Forelimb muscle (tissue), 1 donor: ENCODE measurements at places on chromosomes 7 and 10.

- peak; percentile 8 for DNase-seq
Observed at GRCh38 chr10:9305018-9305655, 1250.6 kb downstream of the GATA3 start.

DNA sequence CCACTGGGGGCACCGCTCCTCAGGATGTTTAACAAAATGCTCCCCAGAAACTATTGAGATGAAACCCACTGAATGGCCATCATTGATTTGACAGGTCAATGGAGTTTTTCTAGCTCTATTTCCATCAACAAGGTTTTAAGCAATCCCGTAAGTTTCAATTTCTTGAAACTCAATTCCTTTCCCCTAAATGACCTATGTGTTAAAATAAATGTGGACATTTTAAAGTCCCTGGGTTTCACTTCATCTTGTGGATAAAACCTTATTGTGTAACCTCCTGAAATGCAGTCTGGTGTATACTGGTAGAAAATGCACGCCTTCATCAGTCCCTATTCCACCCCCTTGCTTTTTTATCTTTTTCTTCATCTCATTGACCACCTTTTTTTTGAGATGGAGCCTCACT, 8.9 kb upstream of the C7orf33 start:
- DNase-seq: no peak

- peak; percentile 68 for DNase-seq
Observed at GRCh38 chr7:138738551-138739335, 37.6 kb upstream of the SVOPL start.

- no peak for DNase-seq
Observed at GRCh38 chr7:5557920-5558401, 134.3 kb upstream of the TNRC18 start.

DNA sequence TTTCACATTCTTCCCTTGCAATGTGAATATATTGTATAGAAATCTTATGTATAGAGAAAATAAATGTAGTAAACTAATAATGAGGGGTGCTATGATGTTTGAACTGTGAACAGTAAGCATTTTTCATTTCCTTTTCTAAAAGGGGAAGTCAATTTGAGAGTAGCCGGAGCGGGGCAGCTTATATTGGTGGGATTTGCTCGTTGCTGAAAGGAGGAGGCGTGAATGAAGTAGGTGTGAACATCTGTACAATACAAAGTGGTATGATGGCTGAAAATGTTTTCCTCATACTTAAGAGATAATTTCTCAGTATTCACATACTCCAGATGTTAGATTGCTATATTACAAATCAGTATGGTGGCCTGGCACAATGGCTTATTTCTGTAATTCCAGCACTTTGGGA, 87.1 kb downstream of the SRI start:
- no peak for DNase-seq

DNA sequence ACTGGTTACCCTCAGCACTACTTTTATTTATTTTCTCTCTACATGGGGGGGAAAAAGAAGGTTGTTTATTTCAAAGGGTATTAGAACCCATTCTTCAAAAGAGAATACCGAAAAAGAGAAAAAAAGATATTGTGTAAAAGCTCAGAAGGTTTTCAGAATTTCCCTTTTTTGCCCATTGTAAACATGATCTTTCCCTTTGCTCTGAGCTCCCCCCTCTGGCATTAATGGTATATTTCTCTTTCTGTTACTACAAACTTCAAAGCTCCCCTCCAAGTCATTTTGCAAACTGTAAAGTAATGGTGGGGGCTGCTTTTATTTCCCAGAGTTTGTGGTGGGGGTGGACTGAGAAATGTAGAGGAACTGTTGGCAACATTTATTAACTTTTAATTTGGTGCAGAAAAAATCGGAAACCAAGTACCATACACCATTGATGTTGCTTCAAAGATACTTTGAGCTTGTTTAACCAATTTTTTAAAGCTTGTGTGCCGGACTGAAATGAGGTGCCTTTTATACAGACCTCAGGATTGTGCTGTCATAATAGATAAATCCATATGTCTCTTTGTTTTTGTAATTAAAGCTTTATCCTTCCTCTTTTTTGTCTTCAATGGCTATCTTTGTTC, 181.5 kb downstream of the EXOC4 start:
- peak; percentile 4 for DNase-seq

DNA sequence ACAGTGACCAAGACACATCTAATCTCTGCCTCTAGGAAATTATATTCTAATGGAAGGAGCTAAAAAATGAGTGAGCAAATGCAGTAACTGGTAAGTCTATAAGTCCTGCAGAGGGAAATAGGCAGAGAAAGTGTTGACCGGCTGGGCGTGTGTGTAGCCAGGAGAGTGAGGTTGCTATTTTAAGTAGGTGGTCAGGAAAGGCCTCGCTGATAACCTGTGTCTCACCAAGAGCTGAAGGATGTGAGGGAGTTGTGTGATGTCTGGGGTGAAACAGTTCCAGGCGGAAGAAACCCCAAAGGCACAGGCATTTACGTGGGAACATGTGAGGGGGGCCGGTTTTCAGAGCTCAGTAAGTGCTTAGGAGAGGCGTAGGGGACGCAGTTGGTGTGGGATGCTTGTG, 54.8 kb downstream of the BAMBI start:
- no peak for DNase-seq

DNA sequence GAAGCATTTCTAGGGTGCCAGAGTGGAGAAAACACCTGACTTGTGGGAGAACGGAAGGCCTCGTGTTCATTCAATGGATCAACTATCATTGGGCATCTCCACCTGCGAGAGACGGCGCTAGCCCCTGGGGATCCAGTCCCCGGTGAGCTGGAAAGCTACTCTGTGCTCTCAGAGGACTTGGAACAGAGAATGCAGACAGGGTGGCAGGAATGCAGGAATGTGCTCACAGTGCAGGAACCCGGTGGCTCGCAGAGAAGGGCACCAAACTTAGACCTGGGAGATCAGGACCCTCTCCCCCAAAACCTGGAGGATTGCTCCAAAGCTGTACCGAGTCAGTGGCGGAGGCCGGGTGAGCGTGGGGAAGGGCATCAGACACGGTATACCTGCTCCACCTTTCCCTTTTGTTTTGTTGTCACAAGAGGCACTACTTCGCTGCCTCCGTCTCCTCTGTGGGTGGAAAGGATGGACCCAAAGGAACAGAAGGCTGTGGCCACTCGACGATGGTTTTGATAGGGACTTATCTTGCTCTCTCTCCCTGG, 569.0 kb upstream of the C7orf33 start:
- no peak for DNase-seq

DNA sequence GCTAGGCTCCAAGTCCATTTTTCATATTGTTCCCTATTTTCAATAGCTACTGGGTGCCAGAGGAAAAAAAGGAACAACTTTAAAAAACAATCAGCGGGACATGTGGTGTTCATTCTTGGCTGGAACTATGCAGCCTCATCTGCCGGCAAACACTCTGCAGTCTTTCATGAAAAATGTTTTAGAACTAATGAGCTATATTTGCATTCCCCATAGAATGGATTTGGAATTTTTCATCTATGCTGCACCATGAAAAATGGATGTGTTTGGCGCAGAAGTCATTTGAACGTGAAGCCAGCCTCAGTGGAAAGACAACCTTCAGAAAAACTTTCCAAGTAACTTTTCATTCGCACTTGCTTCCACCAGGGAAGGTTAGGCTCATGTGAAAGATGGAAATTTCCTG, 270.5 kb downstream of the SKAP2 start:
- DNase-seq: peak; percentile 81

GRCh38 chr10:1188558-1189135, 132.5 kb downstream of the WDR37 start:
- DNase-seq: no peak

DNA sequence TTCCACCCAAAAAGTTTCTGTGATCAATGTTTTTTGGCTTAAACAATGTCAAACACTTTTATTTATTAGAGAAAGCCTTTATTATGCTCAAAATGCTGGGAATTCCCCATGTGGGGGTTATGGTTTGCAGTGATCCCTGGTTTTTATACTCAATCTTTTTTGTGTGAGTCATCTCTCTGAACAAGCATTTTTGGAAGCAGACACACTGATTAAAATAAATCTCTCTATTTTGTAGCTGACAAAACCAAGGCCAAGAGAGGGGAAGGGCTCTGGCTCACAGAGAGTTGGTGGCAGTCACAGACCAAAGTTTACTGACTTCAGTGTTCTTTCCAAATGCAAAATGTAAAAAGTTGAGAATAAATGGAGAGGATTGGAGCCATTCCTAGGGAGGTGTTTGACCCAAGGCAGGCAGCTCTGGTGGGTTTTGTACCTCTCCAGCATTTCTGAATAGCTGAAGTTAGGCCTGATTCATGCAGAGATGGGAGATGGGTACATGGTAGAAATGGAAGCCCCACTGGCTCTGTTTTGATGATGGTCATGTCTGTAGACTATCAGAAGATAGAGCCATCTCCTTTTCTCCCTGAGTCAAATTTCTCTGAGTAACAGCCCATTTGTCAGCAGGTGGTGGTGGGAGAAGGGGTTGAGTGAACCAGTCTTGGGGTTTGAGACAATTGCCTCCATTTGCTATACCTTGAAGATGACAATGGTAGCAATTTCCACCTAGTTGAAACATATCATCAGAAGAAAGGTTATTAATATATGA, 45.4 kb upstream of the NAMPT start:
- DNase-seq: no peak

GRCh38 chr7:30594048-30594539, 584 bp upstream of the GARS1 start:
- DNase-seq: no peak

DNA sequence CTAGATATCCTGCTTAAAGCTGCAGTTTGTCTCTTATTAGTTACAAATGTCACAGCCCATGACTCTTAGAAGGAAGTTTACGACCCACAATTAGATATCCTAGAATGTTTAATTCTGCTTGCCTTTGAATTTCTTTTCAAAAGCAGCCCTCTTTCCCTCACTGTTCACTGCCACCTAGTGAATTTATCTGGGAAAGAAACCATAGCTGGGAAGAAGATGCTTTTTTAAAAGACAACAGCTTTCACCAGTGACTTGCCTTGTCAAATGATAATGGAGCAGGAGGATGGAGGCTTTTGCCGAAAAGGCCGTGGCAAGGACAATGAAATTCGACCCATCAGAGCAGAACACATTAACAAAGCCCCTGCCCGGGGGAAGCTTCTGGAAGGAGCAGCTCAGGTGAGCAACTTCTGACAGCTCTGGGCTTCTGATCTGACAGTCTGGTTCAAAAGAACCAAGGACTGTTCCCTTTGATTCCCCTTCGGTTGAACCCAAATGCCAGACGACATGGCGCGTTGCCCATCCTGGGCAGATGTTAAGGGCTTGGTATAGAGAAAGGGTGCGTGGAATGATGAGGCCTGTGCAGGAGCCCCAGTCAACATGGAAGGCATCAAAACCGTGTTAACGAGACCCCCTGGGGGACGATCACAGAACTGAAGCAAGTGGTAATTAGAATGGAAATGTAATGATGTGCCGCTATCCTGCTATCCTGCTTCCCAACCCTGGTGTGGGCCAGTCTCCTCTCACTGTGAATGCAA, 236.8 kb downstream of the FRMD4A start:
- DNase-seq: peak; percentile 20

- DNase-seq: no peak
Observed at GRCh38 chr7:43834463-43835251, 34.7 kb downstream of the MRPS24 start.

DNA sequence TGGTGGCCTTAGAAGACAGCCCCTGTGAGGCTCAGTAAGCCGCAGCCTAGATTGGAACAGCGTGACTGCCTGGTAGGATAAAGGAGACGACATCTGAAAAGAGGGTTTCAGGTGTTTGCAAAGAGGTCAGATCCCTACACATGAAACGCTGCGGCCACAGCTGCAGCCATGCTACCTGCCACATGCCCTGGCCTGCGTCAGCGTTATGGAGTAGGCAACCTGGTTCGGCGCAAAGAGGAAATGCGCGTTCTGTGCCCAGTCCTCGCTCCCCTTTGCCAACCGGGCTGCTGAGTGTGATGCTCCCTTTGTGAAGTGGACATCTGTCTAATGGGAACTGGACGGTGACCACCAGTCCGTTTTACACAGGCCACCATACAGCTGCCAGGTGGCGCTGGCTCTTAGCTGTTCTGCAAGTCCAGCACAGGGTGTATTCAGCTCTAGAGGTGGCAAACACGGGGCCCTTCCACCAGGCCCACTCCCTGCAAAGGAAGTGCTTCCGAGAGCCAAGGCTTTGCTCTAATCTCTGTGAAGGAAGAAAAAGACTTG, 160.3 kb downstream of the CELF2 start:
- no peak for DNase-seq

DNA sequence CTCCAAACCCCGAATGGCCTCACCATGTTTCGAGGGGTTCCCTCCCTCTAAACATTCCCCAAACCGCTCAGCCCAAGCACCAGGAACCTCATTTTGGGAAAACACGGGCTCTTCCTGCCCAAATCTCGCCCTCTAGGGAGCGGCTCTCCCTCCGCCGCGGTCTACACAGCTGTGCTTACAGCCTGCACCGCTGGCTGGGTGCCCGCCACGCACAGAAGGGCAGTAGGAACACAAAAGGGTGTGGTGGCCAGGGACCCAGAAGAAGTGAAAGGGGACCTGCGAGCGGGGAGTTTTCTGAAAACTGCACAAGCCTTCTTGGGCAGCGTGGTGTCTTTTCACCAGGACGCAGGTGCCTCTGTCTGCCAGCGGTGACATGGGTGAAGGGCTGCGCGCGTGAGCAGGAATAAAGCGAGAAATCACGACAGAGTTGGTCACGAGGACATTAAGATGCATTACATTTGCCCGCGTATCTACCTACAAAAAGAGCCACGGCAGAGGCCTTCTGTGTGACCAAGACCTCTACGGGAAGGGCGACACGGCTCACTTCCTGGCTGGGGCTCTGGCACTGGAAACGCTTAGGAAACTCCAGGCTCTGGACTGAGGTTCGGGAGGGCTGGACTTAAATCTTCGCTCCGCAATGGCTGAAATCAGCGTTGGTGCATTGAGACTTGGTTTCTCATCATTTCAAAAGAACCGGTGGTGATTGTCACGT, 171.7 kb downstream of the LSM5 start:
- DNase-seq: no peak
